ENCODE measurements at places on chromosomes 3 and 15. TPM values are rescaled to one million over a fixed set of nuclear protein-coding genes. Genes with fewer than 3 reads are reported as not detected.

GRCh38 chr3:192090586-192090985 lies 629.6 kb downstream of the PYDC2 start:
- H3K27me3 ChIP-seq = no peaks in the 10 kb centered on the region
- no peak overlapping the region for H3K27ac ChIP-seq
- no peak overlapping the region for H3K4me3 ChIP-seq
- no peak for DNase-seq
- H3K36me3 ChIP-seq = no peaks in the 10 kb centered on the region

DNA sequence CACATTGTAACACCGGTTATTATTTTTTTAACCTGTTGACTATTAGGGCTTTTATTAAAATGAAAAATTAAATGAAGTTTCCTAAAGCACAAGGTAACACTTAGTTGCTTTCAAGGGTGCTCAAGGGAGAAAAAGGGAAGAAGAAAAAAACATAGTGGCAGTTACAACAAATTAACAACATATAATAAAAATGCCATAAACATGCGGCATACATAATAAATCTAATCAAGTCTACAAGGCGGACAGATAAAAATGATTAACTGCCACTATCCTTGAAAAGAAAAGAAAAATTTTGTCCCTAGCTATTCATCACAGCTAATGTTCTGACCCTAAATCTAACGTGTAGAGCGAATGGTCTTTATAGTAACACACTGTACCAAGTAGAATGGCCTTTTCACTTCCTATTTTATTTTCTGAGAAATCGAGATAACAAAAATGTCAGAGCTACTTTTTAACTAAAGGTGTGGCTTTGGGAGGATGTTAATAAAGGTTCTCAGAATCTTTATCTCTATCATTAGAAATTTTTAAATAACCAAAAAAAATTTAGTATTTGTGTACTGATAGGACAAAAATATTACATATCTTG lies 194.9 kb downstream of the FOXP1 start:
- H3K36me3 ChIP-seq = no peaks in the 10 kb centered on the region
- no peak for DNase-seq
- H3K4me3 ChIP-seq = no peak overlapping the region
- H3K27me3 ChIP-seq = peaks cover 2% of the 10 kb centered on the region
- H3K27ac ChIP-seq = no peak overlapping the region
- peaks cover 49% of the 10 kb centered on the region for H3K4me1 ChIP-seq

The ARPIN gene
- not detected for total RNA-seq

The AZI2 gene
- total RNA-seq = 75.5 TPM

The EIF4E3 gene
- 76.9 TPM for total RNA-seq

All from activated CD4-positive, alpha-beta memory T cell treated with anti-CD3 and anti-CD28 coated beads, Interleukin-2, amount 10 ng/mL, durations not matched to agents 7 days and 5 days (primary cell).